HFFc6 (cell line): ENCODE measurements at places on chromosomes 5 and 9.

- DNase-seq, result no peak
Observed at GRCh38 chr9:120336021-120336752, 243.8 kb downstream of the CDK5RAP2 start.

DNA sequence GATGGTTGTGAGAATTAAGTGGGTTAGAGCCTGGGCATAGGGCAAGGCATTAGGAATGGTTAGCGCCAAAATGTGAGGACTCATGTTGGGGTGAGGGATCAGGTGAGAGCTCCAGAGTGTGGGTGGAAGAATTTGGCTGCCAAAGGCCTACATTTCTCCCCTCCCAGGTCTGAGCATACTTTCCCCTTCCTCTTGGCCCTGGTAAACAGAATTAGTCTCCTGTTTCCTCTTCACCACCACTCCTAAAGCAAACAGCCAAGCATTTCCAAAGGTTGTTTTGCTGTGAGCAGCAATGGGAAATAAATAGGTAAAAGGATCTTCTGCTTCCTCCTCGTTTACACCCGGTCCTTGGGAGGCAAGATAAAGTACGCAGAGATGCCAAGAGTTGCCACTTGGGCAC, 132.5 kb downstream of the ZSWIM6 start:
- DNase-seq, result no peak

- DNase-seq, result peak; percentile 43
Observed at GRCh38 chr5:76816110-76816831, 2.6 kb upstream of the F2RL1 start.

- DNase-seq, result no peak
Observed at GRCh38 chr9:111961575-111961974, 65.0 kb downstream of the UGCG start.

- DNase-seq, result no peak
Observed at GRCh38 chr5:141199359-141200235, at the start of gene PCDHB11. Gene PCDHB11 (plus strand): TSS chr5:141199627. CDS start chr5:141199775, 148 bp downstream.

GRCh38 chr5:35753500-35753899, 103.2 kb upstream of the IL7R start:
- DNase-seq, result no peak

DNA sequence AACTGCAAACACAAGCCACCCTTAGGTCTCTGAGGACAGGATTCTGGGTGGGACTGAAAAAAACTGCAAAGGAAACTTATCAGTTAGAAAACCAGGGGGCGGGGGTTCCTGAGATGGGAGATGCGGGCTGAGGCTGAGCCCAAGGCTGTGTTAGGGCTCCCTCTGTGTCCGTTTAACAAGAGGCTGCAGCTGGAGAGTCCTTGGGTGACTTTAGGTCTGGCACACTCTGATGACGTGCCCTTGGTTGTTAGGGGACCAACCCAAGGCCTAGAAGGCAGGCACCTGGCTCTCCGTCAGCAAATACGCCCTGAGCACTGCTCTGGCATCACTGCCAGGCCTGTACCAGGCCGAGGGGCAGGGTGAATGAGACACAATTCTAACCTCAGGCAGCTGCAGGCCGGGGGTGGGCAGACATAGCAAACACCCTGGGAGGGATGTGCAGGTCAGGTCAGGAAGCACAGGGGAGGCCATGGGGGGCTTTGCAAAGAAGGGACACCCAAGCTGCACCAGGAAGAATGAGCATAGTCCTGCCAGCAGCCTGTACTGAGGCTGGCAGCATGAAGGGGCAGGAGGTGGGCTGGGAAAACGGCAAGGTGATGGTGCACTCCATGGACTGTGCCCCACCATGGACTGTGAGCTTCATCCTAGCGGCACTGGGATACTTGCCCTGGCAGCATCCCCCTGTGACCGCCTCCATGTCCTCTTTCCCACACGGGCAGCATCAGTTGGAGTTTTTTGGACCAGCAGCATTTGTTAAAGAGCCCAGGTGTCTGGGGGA, 137.9 kb downstream of the GABBR2 start:
- DNase-seq, result no peak
